ENCODE measurements at places on chromosomes 1 and 21.

DNA sequence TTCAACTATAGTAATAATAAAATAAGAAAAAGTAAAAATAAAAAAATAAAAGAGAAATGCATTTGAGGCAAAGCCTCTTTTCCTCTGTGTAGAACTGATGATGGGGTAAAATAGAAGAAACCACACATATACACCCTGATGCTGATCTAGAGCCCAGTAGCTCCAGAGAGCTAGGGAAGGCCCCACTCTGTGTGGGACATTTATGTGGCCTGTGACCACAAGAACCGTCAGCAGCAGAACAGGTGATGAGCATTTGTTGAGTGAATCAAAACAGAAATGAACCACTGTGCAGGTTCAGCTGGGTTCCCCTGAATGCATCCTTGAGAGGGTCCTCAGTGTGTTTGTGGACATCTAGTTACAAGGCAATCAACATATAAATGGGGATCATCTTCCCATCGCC is 221.8 kb upstream of the HOOK1 start:
- no peak for DNase-seq

DNA sequence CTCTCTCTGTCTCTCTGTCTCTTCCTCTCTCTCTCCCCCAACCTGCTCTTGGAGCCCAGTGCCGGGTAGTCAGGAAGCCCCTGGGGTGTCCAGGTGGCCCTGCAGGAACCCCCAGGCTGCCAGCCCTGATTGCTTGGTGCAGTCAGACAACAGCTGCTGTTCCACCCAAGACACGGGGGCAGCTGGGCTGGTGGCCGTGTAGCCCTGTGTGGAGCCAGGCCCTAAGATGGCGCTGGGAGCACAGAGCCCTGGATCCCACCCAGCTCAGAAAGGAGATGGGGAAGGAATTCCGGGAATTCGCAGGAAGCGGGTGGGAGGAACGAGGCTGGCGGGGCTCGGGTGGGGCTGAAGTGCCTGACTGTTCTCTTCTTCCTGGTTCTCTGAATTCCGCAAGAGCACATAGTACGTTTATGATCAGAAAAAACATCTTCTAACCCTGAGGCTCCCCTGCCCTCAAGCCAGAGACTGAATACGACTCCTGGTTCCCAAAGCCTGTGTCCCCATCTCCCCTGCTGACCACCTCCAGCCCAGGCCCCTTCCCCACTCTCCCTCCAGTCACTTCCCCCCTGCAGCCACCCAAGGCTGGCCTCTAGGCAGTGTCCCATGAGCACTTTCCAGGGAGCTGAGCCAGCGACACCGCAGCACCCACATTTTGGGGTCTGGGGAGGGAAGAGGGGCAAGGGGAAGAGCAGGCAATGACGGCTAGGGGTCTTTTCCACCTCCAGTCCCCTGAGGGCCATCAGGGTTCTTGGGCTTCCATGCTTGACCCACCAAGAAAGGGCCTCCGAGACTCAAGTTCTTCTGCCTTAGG is 55.0 kb downstream of the WNT9A start:
- DNase-seq = no peak

DNA sequence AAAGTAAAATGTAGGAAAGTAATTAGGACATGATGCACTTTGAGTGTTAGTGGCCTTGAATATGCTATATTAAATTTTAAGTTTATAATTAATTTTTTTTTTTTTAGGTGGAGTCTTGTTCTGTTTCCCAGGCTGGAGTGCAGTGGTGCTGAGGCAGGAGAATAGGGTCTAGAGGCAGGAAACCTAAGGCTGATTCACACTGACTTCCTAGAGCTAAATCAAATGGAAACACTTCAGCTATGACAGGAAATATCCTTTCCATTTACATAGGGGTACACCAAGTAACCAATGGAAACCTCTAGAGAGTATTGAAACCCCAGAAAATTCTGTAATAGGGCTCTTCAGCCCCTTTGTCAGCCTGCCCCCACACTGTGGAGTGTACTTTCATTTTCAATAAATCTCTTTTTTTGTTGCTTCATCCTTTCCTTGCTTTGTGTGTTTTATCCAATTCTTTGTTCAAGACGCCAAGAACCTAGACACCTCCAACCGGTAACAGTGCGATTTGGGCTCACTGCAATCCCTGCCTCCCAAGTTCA is 17.9 kb upstream of the THRAP3 start:
- no peak for DNase-seq

GRCh38 chr1:22915231-22915630 is 57.4 kb downstream of the LACTBL1 start:
- no peak for DNase-seq

DNA sequence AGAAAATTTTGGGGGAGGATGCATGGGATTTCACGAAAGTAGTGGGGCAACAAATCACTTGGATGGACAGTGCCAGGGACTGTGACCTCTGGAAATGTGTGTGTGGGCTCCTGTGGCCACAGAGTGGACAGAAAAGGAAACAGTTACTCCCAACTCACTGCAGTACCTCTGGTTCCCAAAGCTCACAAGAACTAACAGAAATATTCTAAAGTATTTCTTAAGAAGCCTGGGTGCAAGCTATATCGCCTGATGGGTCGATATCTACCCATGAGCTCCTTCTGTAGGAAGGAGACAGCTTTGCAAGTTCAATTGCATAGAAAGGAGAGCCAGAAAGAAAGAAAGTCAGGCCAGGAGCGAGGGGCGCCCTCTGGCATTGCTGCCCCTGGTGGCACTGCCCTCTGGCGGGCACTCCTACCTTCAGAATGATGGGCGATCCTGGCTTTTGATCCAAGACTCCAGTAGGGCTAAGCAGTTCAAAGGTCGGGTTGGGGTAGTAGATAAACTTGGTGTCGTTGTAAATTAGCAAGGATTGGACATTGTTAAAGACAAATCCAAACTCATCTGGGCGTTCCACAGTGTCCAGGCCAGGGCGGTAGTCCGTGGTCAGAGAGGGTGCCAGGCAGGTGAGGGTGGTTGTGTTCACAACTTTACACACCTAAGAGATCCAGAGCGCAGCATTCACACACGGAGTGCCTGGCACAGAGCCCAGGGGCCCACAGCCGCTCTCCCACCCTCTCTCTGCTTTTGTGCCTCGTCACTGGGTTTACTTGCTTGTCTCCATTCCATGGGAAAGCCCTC is 134.7 kb upstream of the CD34 start:
- no peak for DNase-seq

- peak; percentile 20 for DNase-seq
Measured at GRCh38 chr1:85297855-85298629, 21.6 kb upstream of the BCL10 start.

DNA sequence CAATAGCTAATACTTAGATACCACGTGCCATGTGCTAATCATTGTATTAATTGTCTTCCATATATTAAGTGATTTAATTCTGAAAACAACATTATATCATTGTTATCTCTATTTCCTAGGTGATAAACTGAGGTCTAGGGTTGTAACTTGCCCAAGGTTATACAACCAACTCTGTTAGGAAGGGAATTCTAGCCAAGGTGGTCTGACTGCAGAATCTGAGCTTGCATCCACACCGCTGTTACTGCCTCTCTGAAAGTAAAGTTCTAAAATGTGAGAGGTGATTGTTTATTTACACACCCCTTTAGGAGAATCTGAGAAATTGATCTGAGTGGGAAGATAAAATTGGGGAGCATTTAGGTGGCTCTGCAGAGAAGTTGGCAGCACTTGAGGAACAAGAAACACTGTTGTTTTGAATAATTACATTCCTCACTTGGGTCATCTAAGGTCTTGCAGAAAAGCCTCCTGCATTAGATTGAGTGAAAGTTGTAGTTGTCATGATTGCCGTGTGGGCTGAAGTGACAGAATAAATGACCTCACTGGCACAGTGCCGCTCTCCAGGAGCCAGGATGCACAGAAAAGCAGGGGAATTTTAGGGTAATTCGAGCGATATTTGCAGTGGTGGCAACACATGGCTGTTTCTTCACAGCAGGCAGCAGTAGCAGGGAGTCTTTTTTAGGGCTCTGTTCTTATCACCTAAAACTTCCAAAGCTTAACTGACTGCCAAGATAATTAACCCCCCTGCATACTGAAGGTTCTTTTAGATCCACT is 121.7 kb downstream of the ADGRL4 start:
- no peak for DNase-seq

- peak; percentile 41 for DNase-seq
Measured at GRCh38 chr1:3312898-3313575, 141.4 kb upstream of the ARHGEF16 start.

- DNase-seq = no peak
Measured at GRCh38 chr1:237032029-237032428, 10.0 kb upstream of the RYR2 start.

DNA sequence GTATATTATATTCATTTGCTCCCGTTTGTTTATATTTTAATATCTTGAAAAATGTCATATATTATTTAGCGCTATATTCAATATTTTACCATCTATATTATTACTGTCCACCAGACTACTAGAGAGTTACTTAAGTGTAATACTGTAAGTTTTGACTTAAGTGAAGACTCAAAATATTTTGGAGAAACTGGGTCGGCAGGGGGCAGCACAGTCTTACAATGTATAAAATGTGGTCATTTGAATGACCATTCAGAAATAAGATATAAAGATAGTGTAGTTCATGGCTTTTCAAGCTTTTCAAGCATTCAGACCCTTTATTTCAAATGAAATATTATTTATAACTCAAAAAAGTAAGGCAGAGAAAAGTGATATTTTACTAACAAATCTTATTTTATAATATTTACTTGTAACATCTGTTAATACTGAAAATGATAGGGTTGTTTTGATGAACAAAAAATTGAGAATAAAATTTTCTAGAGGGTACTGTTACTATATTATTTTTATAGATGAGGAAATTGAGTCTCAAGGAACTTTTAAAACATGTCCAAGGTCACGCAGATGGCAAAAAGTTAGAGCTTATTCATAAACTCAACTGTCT is 89.0 kb upstream of the SERTAD4 start:
- DNase-seq = no peak

DNA sequence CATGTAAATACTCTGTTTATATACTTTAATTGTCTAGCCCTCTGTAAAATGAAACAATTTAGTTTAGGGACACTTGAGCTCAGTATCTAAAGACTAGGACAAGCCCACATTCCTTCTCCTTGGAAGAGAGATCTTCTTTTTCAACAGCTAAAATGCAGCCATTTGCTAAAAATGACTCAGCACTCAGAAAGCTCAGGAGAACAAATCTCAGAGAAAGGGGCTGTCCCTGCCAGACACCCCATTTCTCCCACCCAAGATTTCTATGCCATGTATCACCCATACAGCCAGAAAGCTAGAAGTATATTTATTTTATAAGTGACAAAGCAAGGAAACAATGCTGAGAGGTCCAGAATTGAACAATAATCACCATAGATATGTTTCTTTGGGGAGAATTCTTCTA is 23.2 kb upstream of the PRDX6 start:
- no peak for DNase-seq

GRCh38 chr1:200776949-200777348 is 38.3 kb downstream of the CAMSAP2 start:
- DNase-seq = no peak

- no peak for DNase-seq
Measured at GRCh38 chr1:154479764-154480421, 22.1 kb upstream of the TDRD10 start.

DNA sequence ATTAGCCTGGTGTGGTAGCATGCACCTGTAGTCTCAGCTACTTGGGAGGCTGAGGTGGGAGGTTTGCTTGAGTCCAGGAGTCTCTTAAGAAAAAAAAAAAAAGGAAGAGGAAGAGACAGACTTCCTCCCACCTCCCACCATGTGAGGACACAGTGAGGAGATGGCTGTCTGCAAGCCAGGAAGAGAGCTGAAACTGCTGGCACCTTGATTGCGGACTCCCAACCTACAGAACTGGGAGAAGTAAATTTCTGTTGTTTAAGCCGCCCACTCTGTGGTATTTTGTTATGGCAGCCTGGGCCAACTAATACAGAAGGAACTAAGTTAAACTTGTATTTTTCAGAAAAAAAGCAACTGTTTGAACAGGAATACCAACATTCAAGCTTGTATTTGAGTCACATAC is 21.7 kb downstream of the DOP1B start:
- DNase-seq = no peak

DNA sequence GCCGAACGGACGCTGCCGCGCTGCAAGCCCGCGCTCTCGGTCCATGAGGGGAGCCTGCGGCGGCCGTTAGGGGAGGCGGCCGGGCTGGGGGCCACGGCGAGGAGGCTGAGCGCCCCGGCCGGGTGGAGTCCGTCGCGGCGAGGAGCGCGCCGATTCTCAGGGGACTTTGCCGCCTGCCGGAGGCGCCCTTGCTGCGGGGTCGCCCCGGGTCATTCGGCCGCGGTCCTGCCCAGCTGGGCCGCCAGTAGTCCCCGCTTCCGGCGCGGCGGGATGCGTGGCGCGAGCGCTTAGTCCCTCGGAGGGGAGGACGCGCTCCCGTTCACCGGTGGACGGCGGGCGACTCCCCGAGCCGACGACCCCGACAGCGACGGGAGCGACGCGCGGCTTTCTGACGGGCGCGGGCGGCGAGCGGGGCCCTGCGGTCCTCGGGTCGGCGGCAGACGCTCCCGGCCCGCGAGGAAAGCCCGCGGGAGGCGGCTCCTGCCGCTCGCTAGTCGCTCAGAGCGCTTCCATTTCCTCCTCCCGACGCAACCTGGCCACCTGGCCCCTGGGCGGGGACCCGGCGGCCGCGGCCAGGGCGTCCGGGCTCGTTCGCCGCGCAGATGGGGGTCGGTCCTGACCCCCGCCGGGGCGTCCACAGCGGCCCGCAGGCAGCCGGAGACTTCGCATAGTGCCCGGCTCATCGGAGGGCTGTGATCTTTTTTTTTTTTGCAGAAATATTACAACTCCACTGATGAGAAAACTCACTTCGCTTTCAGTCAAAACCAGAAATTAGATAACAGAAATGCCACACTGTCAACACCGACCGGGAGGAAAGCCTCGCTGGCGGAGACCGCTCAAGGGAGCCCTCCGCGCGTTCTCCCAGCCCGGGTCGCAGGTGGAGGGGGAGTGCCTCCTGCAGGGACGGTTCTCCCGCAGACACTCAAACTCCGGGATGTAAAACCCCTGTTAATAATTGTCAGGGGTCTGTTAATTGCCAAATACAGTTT is 641 bp upstream of the ZBTB21 start:
- no peak for DNase-seq

DNA sequence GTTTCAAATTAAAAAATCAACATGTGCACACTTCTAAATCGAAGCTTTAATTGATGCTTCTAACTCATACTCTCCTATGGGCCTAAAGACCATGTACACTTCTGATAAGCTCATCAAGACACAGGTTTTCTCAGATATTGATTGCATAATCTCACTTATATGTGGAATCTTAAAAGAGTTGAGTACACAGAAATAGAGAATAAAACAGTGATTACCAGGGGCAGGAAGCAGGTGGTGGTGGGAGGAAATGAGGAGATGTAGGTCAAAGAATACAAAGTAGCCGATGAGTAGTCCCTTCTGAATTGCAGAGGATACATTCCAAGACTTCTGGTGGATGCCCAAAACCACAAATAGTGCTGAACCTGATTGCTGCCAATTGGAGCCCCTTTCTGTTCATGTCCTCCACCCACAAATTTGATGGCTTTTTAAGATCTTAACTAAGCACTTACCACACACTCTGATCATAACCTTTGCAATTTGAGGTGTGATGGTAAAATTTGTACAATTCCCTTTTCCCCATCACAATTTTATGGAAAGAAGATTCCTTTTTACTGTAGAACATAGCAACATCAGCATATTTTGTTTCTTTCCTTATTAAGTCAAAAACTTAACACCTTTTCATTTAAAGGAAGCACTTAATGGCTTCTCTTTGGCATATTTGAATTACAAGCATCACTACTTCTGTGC is 3.3 kb upstream of the CD1B start:
- no peak for DNase-seq

Data from stimulated activated CD4-positive, alpha-beta T cell treated with anti-CD3 and anti-CD28 coated beads, TNF-alpha, amount 100 ng/mL, for 1 hour (primary cell).